Hematopoietic multipotent progenitor cell (in vitro differentiated cells): ENCODE measurements at places on chromosomes 1 and 21. TPM values are rescaled to one million over a fixed set of nuclear protein-coding genes. Genes with fewer than 3 reads are reported as not detected.

GRCh38 chr21:35617491-35617890 lies 442.8 kb downstream of the SETD4 start:
- DNase-seq, result no peak

IKBKE gene
- 29.4 TPM for total RNA-seq

DNA sequence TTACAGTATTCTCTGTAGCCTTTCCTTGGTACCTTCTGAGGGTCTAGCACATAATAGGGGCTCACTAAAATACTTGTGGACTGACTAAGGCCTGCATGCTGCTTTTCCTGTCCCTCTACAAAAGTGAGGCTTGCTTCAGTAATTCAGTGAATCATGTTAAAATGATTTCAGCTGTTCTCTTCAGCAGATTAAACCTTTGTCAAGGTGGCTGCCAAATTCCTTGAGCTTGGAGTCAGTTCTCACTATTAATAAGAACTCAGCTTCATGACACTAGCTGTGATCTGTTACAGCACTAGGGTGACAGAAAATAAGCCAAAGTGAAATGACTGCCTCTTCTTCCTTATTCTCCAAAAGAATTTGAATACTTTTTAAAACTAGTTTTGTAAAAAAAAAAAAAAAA lies 128.8 kb downstream of the KCNN3 start:
- DNase-seq, result no peak

GRCh38 chr21:34363733-34364132 lies at the start of gene KCNE2:
KCNE2 (plus strand) TSS chr21:34364006; CDS start chr21:34370479, 6,473 bp downstream.
- no peak for DNase-seq

- DNase-seq, result no peak
These were observed 21.5 kb upstream of the ARHGAP29 start for GRCh38 chr1:94258873-94259331.

GRCh38 chr1:204564835-204565234 lies 48.6 kb downstream of the MDM4 start:
- DNase-seq, result no peak

DNA sequence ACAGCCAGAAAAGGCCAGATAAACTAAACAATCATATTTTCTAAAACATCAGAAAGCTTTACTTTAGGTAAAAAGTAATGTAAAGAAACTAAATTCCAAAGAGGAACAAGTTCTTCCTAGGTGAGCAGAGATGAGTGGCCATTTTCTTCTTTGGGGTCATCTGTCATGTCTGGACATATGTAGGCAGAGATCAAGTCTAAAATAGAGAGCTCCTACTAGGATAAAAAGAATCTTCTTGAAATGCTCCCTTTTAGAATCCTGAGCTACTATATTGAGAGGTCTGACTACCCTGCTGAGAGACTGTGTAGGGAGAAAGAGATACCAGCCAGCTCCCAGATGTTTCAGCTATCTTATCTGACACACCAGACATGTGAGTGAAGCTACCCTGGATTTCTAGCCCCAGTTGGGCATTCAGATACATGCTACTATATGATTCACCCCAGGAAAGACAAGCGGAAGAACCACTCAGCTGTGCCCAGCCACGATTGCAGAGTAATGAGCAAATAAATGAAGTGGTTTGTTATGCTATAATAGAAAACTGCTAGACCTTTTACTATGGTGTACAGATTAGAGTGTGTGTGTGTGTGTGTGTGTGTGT lies 80.1 kb downstream of the TTLL7 start:
- no peak for DNase-seq

GRCh38 chr21:46317710-46318463 lies 5.8 kb downstream of the C21orf58 start:
- DNase-seq, result no peak

GRCh38 chr1:202149566-202149965 lies 5.0 kb upstream of the ARL8A start:
- no peak for DNase-seq

FAM177B gene
- 0.27 TPM for total RNA-seq

DNA sequence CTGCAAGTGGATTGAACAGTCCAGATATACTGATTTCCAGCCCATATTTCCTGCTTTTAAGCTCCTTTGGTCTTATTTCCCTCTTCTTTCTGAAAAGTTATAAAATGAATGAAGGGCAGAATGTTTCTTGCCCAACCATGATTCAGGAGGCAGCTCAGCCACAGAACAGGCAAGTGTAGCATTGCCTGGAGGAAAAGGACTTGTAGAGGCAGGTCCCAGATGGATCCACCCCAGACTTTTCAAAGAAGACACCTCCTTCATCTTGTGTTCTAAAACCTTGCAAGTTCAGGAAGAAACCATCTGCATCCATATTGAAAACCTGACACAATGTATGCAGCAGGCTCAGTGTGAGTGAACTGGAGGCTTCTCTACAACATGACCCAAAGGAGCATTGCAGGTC lies at the start of gene CLCA2:
CLCA2 (plus strand) TSS at position 299 of the 400 bp plus-strand sequence; CDS start at position 376, 77 bp downstream.
- DNase-seq, result no peak

GRCh38 chr1:184287001-184287400 lies 99.8 kb upstream of the C1orf21 start:
- no peak for DNase-seq

GRCh38 chr1:233656032-233656635 lies 42.2 kb downstream of the KCNK1 start:
- DNase-seq, result no peak

GRCh38 chr1:152951711-152952110 lies 4.7 kb downstream of the SPRR5 start:
- no peak for DNase-seq

ZNF683 gene
- total RNA-seq, result 0.27 TPM

DMBX1 gene
- total RNA-seq, result not detected

DNA sequence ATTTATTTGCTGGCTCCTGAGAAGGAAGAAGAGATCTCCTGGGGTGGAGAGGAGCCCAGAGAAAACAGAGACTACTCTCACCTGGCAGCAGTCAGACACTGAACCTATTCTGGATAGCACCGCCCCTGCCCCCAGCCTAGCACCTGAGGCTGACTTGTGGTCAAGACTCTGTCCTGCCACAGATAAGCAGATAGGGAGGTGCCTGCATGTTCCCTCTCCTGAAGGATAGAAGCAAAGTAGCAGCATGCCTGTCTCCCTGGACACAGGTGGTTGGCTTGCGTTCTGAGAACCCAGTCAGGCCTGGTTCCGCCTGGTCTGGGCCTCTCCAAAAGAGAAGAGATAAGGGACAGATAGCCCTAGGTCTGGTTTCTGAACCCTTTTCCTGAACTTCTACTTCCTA lies 1.3 kb upstream of the EFNA3 start:
- no peak for DNase-seq

GRCh38 chr1:172928412-172928811 lies 122.3 kb downstream of the TNFSF18 start:
- no peak for DNase-seq

DNA sequence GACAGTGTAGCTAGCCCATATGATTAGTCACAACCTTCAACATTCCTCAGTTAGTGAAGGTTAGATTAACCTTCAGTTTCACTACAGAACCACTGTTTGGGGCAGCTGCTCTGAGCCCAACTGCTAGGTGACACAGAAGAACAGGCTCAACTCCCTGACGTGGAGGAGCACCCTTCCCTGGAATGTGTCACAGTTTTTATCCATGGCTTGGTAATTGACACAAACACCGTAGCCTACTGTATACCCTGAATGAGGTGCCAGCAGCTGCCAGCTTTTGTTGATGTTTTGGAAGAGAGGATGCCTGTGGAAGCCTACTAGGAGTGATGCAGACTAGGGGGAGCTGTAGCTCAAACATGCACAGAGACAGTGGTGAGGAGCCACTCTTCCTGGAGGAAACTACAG lies 56.6 kb upstream of the CR2 start:
- no peak for DNase-seq

- no peak for DNase-seq
These were observed 156.0 kb downstream of the PDE4B start for GRCh38 chr1:65948609-65949229.

GRCh38 chr1:202623075-202623474 lies 87.2 kb downstream of the SYT2 start:
- no peak for DNase-seq

DNA sequence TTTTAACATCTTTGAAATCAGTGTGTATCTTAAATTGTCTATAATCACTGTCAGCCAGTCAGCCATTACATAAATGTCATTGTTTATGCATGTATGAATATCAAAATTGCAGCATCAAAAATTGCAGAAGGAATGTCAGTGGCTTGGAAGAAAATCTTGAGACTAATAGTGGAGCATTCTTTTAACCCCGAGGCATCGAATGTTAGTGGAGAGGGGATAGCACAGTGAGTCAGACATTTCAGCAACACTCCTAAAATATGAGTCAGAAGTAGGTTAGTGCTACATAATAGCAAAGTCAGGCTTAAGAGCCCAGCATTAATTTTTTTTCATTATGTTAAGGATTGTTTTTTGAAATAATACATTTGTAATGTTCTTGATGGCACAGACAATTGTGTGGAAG lies 45.5 kb downstream of the SNRPE start:
- no peak for DNase-seq

- DNase-seq, result no peak
These were observed 13.4 kb downstream of the COP1 start for GRCh38 chr1:176193663-176194062.

DNA sequence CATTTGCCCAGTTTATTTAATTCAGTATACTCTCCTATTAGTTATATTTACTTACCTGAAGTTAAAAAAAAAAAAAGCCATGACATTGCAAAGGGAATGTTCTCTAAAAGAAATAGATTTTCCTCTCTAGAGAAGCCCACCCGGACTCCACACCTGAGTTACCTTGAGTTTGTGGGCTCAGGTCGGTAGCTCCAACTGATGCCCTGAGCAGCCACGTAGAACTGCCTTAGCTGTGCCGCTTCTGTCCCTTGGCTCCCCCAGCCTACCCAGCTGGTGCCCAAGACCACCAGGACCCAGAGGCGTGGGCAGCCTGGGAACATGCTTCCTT lies 250 bp downstream of the F5 start:
- no peak for DNase-seq

C1QB gene
- 0.27 TPM for total RNA-seq

DNA sequence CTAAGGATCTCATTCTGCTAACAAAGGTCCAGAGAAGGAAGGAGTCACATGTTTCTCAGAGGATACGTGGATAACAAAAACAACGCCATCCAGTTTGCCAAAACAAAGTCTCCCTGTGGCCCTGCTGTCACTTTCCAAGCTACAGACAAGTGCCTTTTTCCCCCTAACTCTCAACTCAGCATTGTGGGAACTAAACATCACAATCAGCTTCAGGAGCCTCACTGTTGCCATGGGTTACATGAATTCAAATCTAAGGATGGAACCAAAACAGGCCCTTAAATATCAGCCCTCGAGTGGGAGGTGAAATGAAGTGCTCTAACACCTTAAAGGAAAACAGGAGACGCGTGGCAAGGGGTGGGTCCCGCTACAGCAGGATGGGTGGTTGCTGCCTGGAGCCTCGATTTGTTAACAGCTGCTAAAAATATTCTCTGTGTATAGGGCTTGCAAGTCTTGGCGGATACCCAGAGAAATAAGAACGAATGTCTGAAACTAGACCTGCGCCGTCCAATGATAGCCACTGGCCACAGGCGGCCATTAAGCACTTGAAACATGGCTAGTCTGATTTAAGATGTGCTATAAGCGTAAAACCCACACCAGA lies 66.4 kb upstream of the SOD1 start:
- no peak for DNase-seq

DNA sequence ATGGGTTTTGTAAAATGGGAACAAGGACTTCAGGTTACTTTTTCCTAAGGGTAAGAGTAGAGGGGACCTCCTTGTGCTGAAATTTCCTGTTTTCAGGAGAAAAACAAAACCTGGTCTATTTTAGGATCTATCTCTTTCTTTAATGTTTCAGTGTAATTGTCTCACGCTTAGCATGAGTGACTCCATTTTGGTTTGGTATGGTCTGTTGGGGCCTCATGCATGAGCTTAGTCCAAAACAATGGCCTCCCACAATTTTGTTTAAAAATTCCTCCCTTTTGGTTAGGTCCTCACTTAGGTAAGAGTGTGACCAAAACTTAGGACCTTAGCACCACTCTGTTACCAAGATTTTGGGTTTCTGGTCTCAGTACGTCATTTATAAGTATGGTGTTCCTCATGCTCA lies 67.2 kb upstream of the TEKT2 start:
- DNase-seq, result no peak

TMPRSS15 gene
- total RNA-seq, result not detected

GRCh38 chr1:221366495-221367110 lies 375.3 kb downstream of the DUSP10 start:
- DNase-seq, result no peak

- no peak for DNase-seq
These were observed 142.1 kb upstream of the ZBTB40 start for GRCh38 chr1:22309572-22309971.

FCRL1 gene
- total RNA-seq, result 3.2 TPM

DNA sequence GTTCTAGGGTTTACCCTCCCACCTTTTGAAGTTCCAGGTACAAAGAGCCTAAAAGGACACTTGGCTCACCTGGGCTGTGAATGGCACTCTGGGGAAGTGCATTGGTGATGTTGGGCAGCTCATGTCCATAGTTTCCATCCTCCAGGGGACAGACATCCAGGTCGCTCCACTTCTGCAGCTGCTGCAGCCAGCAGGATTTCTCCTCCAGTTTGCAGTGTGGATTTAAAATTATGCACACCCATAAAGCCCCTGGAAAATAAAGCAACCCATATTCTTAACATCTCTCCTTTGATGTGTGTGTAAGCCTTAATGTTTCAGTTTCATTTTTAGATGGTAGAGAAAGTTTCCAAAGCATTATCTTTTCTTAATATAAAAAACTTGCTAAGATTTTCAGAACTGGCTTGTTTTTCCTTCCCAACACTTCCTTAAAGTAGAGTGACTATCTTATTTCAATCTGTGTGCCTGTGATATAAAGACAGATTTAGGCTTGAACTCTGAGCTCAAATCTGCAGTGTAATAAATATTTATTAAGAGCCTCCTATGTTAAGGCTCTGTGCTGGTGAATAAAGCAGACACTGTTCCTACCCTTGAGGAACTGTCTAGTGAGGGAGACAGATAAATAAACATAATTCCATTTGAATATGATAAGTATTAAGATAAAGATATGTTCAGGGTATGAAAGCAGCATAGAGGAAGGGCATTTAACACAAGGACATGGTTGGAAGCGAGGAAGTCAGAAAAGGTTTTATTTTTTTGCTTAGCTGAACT lies 39.1 kb downstream of the UROD start:
- DNase-seq, result no peak
